ENCODE measurements at places on chromosomes 4 and X.

- no peak for DNase-seq
Observed at GRCh38 chrX:103107836-103108235, 14.9 kb upstream of the NXF3 start.

- no peak for DNase-seq
Observed at GRCh38 chrX:1466971-1467561, 14.4 kb upstream of the ASMTL start.

DNA sequence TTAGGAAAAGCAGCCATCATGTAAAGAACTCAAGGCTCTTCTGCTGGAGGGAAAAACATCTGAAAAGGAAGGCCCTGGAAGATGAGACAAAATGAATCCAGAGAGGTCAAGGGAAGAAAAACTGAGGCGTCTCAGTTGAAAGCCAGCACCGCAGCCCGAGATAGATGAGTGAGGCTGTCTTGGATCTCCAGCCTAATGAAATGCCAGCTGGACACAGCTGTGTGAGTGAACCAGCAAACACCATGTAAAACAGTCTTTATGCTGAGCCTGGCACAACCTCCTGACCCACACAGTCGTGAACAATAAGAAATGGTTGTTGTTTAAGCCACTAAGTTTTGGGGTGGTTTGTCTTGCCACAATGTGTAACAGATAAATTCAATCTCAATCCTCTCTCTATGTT lies 48.6 kb upstream of the RASL11B start:
- DNase-seq: no peak

- DNase-seq: no peak
Observed at GRCh38 chr4:27009539-27009938, 148.9 kb downstream of the STIM2 start.

DNA sequence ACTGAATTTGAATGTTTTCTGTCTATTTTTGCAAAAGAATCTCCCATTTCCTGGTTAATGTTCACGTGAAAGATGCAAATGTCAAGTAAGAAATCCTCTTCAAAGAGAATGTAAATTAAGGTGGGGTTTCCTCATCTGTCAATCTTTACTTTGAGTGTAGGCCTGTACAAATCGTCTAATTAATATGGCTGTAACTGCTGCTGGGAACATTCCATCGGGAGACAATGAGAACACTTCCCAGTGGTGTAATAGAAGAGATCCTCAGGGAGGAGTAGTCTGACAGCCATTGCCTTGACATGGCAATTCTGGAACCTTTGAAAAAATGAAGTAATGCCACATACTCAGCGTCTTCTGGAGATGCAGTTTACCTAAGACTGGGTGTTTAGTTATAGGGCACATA lies 3.7 kb downstream of the EREG start:
- no peak for DNase-seq

- DNase-seq: no peak
Observed at GRCh38 chr4:88836216-88836615, 138.6 kb upstream of the NAP1L5 start.

- DNase-seq: no peak
Observed at GRCh38 chr4:66034262-66034661, 364.0 kb upstream of the EPHA5 start.

GRCh38 chrX:21132686-21133393 lies 241.4 kb upstream of the CNKSR2 start:
- DNase-seq: no peak

- DNase-seq: no peak
Observed at GRCh38 chrX:40420899-40421729, 159.7 kb upstream of the ATP6AP2 start.

- DNase-seq: no peak
Observed at GRCh38 chrX:26008691-26009090, 129.5 kb upstream of the MAGEB18 start.

GRCh38 chrX:36683507-36683906 lies 324.7 kb upstream of the FAM47C start:
- DNase-seq: no peak

DNA sequence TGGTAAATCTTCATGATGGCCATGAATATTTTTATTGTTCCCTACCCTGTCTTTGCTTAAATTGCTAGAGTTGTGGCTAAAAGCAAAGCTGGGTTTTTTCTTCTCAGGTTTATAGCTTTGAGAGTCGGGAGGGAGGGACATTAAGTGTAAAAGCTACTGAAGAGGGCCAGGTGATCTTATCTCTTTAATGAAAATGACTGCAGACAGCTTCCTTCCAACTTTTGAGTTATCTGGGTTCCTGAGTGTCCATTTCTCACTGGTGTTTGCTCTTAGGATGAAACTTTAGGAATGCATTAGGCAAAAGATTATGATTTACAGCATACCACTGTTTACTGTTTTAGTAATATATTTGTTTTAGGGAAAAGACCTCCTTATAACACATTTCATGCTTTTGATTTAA lies 187.7 kb downstream of the SHROOM3 start:
- no peak for DNase-seq

- no peak for DNase-seq
Observed at GRCh38 chrX:52031371-52031770, 37.6 kb downstream of the MAGED4B start.

GRCh38 chr4:5215321-5215720 lies 164.0 kb downstream of the STK32B start:
- DNase-seq: no peak

DNA sequence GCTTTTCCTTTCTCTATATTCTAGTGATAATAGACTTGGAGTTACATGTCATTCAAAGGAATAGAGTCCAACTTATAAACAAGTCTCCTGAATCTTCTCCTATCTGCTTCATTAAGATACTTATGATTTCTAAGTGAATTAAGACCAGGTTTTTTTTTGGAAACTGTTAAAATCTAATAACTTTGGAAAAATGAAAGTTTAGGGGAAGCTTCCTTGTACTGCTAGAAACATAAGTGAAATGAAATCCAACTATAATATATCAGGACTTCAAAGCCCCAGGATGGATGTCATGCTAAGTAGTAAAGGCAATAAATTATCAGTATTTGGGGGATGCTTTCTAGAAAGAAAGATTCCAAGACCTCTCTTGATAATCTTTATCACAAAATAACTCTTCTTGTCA lies 24.8 kb downstream of the GRIA2 start:
- DNase-seq: no peak

DNA sequence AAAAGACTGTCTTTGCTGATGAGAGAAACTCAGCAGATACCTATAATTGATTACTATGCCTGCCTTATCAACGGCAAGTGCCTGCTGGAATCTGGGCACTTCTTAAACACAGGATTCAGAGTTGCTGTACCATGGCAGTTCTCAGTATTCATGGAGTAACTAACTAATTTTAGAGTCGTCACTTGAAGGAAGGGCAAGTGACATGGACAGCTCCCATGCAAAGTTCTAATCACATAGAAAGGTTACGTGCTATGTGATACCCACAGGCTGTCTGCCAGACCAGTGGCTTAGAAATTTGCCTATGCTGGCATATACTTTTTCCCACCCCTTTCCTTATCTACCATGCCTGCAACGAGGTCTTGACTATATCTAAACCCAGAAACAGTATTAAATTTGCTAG lies 931.1 kb upstream of the TENM3 start:
- DNase-seq: no peak

DNA sequence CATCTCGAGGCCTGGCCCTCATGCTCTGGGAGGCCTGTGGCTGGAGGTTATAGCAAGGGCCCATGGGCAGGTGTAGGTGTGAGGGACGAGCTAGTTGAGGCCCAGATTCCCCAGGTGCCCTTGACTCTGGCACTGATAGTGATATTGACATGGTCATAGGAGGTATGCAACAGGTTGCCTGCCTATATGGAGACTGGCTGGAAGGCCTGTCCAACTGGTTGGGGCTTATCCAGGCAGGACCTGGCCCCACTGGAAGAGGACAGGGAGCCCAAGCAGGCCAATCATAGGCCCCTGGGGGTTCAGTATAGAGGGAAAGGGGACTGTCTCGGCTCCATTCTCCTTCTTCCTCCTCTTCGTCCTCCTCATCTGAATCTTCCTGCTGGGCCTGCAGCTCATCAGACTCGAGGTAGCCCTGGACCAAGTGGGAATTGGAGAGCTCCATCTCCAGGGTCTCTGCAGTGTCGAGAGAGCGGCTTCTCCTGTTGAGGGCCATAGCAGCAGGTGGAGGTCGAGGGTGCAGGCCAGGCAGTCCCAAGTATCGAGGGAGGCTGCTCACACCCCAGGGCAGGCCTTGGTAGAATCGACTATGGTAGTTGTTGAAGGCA lies 15.3 kb downstream of the AMER1 start:
- DNase-seq: no peak

DNA sequence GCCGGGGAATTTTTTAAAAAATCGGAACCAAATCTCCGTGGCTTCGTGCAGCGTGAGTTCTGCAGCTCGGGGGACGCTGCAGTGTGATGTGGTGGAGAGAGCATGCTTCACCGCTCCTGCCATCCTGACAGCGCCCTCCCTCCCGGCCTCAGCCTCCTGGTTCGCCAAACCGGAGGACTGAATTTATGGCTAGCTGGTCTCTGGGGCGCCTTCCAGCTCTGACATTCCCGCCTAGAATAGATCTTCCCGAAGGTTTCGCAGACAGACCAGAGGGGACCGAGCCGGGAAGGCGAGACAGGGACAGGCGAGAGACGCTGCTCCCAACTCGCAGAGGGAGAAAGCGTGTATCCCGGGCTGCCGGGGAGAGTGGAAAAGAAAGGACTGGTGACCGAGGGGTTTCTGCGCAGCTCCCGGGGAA lies 25.9 kb downstream of the HOPX start:
- DNase-seq: no peak

DNA sequence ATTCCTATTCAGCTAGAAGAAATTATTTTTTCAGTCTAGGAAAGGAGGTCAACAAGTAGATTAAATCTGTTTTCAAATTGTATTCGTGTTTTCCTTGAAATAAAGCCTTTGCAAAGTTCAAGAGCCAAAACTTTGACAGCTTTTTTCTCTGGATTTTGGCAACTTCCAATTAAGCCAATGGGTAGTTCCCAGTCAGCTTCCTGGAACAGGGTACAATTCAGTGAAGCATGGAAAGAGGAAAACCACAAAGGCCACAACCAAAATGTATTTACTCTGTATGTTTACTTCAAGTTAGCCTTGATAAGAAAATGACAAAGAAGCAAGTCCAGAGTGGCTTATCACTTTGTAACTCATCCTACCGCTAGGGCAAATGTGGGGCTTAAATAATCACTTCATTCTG lies 188.6 kb downstream of the COMMD8 start:
- no peak for DNase-seq

All from GM04503 (cell line).